NCI-H1048 (cell line): ENCODE measurements at places on chromosomes 1 and 21.

DNA sequence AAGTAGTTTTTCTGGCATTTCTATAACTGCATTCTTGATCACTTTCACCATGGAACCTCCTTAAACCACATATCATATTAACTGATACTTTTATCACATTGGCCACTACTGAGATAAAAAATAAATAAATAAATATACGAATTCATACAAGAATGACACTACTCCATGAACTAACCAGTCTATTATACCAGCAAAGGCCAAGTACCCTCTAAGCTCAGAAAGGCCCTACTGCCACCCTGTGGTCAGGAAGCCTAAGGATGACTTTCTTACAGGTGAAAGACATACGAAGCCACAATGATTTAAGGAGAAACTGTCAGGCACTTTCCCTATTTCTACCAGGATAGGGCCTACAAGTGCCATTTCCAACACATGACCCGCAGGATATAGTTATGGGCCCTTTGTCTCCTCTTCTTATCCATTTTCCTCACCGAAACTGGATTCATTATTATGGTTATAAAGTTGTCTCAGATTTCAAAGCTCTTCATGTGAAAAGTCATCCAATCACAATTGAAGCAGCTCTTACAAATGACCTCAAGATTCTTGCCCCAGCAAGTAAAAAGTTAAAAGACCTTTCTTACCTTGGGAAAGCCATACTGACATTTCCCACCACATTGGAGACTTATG lies 23.9 kb downstream of the DNAJC8 start:
- DNase-seq, result no peak

DNA sequence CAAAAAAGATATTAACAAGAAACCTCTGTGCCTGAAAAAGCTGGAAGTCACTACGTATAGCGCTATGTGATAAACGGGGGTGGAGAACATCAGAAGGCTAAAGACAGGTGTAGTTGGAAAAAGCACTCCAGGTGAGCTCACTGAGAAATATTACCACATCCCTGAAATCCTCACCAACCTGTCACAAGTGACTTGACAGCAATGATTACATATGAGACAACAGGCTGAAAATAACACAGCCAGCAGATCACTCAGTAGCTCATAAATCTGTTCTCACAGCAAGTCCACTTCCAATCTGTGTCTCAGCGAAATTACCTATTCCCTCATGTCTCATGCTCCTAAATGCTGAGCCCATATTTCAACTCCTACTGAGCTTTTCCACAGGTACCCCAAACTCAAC lies 120.5 kb downstream of the UBR4 start:
- no peak for DNase-seq

DNA sequence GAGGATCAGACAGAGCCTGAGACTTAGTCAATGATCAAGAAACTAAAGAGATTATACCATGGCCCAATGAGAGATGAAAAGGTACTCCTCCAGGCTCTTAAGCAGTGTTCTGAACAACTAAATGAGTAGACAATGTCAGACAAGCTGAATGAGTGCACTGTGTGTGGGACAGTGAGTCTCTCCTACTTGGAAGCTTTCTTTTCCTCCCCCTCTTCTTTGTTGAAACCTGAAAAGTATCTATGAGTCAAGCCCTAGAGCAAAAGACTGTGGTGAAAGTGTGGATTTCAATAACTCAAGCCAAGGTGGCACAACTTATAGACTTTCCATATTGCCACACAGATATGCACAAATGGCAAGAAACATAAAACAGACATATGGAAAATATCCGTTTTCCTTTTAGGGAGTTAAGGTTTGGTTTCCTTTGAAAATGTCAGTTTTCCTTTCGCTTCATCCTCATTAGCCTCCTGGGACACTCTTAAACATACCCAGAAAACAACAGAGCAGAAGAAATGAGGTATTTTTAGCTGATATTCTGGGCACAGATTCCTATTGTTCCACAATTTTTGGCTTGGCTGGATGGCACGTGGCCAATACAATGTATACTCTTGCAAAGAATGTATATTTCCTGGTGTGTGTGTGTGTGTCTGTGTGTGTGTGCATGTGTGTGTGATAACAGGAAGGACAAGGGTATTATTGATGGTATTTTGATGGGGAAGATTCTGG lies 96.6 kb downstream of the LMX1A start:
- no peak for DNase-seq

GRCh38 chr21:42654179-42654912 lies 925 bp downstream of the PDE9A start:
- DNase-seq, result no peak

- DNase-seq, result no peak
These were observed 30.0 kb downstream of the ADAMTS1 start for GRCh38 chr21:26815197-26815596.

DNA sequence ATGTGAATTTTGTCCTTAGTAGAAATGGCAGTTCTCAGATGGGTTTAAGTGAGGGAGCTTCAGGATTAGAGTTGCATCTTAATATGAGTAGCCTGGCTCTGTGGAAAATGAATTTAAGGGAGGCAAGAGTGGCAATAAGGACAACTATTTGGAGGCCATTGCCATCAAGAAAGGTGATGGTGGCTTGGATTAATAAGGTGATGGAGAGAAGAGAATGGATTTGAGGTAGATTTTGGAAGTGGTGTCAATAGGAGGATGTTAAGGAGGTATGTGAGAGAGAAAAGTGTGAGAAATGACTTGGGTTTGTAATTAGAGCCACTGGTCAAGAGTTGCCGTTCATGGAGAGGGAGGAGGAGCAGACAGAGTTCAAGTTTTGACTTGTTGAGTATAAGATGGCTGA lies 16.3 kb downstream of the CLIC4 start:
- DNase-seq, result no peak

DNA sequence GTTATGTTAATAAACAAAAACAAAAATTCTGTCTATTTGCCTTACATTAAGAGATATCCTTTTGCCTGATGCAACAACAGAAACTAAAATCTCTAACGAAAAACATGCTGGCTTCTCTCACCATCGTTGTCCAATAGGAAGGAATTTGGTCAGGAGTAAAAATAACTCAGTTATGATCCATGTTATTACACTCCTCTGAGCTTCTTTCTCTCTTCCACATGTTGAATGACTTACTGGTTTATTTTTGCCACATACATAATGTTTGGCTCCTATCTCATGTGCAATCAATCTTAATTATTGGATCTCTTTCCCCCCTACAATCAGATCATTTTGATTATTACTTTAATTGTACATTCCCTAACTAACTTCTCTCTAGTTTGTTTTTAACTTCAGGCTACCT lies 688.4 kb downstream of the USP25 start:
- no peak for DNase-seq

- no peak for DNase-seq
These were observed 23.8 kb upstream of the AJAP1 start for GRCh38 chr1:4630561-4630960.

DNA sequence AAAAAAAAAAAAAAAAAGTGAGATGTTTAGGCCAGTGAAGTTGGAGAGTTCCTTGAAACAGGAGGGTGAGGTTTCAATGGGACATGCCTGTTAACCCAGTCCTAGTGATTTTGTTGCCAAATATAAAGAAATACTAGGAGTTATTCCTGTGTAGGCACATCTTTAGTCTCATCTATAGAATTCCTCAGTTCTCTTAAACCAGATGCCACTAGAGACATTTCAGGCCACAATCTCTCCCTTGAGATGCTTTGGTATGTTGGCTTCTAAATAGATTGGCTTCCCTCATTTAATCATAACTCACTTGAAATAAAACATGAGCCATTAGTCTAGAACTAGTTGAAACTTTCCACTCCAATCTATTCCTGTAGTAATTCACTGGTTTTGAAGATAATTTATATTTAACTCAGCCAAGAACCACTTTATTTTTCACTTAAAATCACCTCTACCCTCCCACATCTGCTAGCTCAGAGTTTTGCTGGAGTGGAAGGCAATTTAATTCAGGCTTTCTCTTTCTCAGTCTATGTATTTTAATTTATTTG lies 29.8 kb downstream of the GPR137B start:
- no peak for DNase-seq
